ENCODE measurements at places on chromosomes 13 and 19.

GRCh38 chr19:43594710-43595604 lies 977 bp downstream of the IRGQ start:
- no peak for DNase-seq

- DNase-seq: no peak
These were observed 8.2 kb downstream of the ZNF677 start for GRCh38 chr19:53246498-53246897.

GRCh38 chr19:18860302-18860700 lies 28.5 kb downstream of the UPF1 start:
- no peak for DNase-seq

- DNase-seq: no peak
These were observed 391.0 kb downstream of the LMO7 start for GRCh38 chr13:76027131-76027530.

DNA sequence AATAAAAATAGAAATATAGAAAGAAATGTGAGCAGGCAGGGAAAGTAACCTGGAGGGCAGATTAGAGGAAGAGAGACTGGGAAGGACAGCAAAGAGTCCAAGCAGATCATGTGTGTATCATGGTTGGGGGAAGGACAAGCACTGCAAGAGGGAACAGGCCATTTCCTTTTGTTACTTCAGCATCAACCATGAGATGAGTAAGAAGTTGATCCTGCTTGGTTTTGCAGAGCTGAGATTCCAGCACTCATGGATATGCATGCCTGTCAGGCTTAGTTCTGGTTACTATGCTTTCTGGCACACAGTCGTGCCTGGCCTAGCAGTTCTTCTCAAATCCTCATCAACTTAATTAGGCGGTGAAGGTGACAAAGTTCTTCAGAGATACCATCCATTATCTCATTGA lies 18.1 kb downstream of the NALCN start:
- no peak for DNase-seq

DNA sequence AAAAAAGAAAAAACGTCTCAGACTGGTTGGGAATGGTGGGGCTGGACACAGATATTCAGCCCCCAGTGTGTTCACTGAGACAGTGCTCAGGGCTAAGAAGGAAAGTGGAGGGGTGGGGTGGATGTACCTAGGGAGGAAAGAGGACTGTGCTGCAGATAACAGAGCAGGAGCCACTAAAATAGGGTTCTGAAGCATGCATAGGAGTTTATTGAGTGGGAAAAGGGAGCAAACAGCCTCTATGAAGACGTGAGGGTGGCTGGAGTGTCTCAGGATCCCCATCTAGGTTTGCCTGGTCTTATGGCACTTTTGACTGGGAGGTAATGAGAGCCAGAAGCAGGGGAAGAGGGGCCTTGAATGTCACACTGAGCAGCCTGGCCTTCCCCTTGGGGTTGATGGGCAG lies 3.4 kb downstream of the MEGF8 start:
- DNase-seq: no peak

- no peak for DNase-seq
These were observed 45.3 kb downstream of the RGCC start for GRCh38 chr13:41502673-41503072.

- DNase-seq: no peak
These were observed 40.5 kb upstream of the SLC15A1 start for GRCh38 chr13:98792785-98793495.

- DNase-seq: peak; percentile 81
These were observed 2.1 kb upstream of the RSPH6A start for GRCh38 chr19:45817010-45817724.

DNA sequence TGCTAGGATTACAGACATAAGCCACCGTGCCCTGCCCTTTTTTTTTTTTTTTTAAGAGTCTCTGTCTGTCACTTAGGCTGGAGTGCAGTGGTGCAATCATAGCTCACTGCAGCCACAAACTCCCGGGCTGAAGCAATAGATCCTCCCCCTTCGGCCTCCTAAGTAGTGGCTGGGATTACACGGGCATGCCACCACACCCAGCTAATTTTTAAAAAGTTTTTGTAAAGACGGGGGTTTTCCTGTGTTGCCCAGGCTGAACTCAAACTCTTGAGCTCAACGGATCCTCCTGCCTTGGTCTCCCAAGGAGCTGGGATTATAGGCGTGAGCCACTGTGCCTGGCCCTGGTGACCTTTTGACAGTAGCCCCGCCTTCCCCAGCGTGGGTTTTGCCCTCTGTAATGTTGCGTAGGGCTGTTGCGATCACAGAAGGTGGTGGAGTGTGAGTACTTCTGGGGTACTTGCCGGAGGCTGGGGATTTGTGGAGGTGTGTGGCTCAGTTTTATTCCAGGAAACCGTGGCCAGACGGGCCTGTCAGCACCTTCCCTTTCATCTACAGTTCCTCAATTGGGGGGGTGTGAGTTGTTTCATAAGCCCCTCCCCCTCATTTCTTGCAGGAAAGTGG lies 11.6 kb upstream of the RETN start:
- DNase-seq: no peak

DNA sequence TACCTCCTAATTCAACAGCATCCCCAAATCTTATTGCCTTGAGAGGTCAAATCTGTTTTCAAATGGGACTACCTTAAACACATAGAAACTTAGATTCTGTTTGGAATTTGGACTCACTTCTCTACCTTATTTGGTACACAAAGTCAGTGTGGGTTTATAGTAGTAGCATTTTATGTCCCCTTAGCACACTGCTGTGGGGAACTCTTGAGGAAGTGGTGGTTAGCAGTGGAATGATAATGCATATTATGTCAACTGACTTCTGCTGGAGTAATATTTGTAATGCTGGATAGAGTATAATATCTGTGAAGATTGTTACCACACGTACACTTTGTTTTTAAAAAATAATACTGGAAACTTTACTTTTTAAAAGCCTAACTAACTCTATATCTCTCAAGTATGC lies 386.3 kb downstream of the NDFIP2 start:
- no peak for DNase-seq

DNA sequence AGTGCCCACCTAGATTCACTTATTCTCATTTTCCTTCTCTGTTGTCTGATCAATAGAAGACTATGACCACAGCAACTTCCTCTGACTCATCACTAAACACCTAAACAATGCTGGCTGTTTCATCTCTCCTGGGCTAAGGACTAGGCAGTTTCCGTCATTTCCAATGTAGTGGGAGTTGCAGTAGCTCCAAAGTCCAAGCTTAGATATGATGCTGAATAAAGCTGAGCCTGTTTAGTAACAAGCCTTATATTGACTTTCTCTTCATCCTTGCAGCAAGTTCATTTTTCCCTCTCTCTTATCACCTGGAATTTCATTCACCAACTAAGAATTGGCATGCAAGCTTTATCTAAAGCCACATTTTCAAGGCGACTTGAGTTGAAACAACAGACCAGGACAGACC lies 53.5 kb upstream of the PCDH9 start:
- no peak for DNase-seq

DNA sequence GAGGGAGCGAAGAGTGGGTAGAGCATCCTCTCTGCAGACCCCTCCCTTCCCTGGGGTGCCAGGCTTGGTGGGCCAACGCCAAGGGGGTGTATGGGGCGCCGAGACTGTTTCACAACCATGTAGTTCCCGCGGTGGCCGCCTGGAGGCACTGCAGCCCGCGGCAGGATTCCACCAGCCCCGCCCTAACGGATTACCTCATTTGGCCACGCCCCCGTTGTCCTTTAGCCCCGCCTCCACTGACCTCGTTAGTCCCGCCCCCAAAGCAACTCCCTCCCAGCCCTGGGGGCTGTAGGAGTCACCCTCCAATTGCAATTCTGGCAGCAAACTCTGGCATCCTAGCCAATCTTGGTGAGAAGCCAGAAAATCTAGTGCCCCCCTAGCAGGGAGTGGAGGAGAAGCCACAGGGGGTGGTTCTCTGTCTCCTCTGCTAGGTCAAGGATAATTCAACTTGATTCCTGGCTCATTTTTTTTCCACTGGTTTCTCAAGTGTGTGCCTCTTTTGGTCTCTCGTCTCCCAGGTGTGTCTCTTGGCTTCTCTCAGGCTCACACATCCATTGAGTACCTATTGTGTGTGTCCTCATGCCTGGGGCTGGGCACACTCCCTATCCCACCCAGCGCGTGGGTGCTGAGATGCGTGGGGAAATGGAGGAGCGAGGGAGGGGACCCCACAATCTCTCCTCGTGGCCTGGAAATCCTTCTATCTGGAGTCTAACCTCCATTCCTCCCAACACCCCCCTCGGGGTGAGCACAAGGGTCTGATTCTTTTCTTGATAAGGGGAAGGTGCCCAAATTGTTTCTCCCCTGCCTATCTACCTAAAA lies 2.0 kb downstream of the OLFM2 start:
- DNase-seq: no peak

DNA sequence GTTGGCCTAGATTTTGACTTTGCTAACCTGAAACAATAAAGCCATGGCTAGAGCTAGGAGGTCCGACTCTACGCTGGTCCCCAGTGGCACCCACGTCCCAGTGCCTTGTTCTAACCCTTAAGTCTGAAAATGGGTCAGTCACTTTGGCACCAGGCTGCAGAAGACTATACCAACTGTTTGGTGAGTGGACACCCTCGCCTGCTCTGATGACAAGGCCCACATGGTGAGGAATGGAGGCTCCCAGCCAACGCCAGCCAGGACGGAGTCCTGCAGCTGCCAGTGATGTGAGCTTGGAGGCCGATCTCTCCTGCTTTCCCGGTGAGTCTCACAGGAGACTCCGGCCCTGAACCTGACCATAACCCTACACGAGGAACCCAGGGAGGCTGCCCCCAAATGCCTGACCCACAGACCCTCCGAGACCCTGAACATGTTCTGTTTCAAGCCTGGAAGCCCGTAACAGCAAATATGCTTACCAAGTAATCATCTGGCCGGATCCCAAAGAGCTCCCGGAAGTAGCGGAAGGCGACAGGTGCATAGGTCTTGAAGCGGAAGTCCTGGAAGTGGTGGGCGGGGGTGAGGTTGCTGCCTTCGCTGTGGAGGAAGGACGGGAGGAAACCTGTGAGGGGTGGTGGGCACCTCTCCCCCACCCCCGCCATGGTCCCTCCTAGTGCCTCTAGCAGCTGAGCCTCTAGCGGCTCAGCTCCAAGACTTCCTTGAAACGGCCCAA lies 34.1 kb upstream of the CACTIN start:
- no peak for DNase-seq

GRCh38 chr19:16113727-16114126 lies 2.0 kb downstream of the RAB8A start:
- DNase-seq: no peak

DNA sequence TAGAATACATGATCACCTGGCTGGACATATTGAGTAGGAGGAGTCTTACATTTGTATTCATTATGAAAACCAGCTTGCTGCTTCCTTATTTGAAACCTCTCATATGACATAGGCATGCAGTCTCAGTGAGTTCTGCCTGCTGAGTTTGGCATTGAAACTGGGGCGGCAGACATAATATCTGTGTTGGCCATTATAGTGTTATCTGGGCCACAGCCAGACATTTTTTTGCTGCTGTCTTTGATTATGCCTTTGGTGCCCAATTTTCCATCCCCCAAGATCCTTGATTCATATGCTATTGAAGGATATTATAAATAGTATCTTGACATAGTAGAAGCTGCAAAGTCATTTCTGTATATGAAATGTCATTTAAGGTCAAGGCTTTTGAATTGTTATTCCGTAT lies 15.8 kb downstream of the FREM2 start:
- DNase-seq: no peak

DNA sequence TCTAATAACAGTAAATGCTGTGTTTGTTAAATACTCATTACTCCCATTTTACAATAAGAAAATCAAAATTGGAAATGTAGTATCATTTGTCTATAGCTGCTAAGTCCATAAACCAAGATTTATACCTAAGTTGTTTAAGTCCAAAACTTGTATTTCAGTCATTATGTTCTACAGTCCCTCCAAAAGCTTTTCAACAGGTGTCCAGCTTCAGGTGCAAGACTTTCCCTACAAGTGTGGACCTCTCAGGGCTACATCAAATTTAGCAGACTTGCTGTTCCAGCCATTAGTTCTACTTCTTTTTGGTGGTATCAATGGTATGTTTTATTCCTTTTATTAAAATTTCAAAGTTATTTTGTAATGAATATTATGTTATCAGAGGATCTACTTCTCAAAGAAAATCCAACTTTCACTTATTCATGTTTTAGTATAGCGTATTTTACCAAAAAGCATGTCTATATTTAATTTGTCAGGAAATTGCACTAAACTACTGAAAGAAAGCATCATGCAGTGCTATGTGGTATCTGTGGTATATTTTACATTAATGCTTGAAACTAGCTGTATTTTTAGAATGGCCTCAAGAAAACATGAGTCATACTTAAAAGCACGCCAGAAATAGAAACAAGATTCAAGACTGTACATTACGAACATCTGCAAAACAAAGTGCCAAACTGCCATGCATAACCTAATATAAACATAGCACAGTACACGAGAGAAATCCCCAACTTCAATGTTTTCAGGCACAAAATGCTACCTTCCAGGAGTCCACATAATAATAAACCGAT lies 44.5 kb downstream of the VWA8 start:
- DNase-seq: peak; percentile 33

GRCh38 chr19:55350620-55351315 lies 3.8 kb downstream of the COX6B2 start:
- DNase-seq: no peak

DNA sequence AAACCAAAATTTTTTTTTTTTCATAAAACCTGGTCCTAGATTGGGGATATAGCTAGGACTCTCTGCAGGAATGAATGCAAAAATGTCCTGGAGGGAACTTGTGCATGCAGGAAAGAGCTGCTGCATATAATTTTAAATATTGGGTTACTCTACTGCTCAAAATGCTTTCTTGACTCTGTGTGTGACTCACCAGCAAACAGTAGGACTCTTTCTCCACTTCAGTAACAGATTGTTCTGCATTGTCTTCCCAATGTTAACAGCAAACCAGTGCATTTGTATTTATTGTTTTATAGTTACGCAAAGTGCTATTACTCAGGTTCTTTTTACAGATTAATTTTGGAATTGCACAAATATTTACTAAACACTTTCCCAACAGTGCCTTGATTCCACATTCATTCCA lies 163.7 kb upstream of the KL start:
- no peak for DNase-seq

GRCh38 chr13:77124423-77124822 lies 97.5 kb upstream of the FBXL3 start:
- no peak for DNase-seq

DNA sequence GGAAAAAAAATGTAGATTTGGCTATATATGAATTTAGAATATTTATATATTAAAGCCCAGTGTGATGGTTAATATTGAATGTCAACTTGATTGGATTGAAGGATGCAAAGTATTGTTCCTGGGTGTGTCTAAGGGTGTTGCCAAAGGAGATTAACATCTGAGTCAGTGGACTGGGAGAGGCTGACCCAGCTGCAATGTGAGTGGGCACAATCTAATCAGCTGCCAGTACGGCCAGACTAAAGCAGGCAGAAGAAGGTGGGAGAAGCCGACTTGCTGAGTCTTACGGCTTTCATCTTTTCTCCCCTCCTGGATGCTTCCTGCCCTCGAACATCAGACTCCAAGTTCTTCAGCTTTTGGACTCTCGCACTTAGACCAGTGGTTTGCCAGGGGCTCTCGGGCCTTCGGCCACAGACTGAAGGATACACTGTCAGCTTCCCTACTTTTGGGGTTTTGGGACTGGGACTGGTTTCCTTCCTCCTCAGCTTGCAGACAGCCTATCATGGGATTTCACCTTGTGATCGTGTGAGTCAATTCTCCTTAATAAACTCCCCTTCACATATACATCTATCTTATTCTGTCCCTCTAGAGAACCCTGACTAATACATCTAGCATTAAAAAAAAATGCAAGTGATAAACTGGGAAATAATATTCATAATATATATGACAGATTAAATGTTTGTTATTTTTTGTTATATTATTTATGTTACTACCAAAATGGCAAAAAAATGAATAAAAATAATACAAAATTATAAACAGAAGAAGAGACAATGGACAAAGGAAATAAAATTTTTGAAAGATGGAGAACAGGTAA lies 122.4 kb downstream of the DLEU7 start:
- no peak for DNase-seq
